ENCODE measurements at places on chromosomes 12 and 14.

DNA sequence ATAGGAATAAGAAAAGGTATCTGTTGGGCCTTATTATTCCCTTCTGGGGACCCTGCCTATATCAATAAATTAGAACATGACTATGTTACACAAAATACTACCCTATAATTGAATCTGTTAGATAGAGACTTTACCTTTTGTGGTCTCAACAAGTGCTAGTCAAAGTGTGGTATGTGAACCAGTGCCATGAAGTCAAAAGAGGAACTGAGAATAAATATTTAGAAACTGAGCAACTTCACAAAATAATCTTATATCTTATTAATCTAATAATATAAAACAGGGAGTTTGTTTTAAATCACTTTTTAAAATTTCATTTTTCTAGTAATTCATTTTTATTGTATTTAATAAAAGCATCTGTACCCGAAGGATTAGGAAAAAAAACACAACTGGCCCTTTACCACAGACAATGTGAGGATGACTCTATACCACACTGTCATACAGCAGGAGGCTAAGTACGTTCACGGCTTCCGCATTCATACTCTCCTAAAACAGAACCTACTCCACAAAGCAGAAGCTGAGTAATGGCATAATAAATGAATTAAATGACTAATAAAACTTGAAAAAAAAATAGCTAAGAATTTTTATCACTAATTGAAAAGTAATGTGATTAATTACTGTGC lies 42.1 kb downstream of the SEC23A start:
- no peak for DNase-seq

DNA sequence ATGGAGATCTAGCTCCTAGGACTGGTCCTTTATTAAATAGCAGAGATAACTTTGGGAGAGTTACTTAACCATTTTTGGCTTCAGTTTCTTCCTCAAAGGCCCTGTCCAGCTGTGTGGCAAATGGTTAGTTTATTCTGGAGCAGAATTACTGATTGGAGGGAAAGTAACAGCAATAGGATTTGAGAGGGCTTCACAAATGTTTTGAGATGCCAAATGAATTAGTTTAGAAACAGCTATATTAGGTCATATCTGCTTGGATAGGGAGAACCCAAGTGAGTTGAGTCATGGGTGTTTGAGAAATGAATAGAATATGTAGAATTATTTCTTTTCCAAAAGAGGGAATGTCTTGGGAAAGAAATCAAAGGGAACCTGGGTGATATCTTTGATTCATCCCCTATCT lies 17.5 kb downstream of the RASSF3 start:
- no peak for DNase-seq

GRCh38 chr12:127236491-127236890 lies 1030.5 kb upstream of the TMEM132C start:
- no peak for DNase-seq

GRCh38 chr14:79137045-79137430 lies 966.9 kb downstream of the NRXN3 start:
- DNase-seq: no peak

GRCh38 chr14:80213602-80214001 lies 2.3 kb upstream of the DIO2 start:
- peak; percentile 40 for DNase-seq

DNA sequence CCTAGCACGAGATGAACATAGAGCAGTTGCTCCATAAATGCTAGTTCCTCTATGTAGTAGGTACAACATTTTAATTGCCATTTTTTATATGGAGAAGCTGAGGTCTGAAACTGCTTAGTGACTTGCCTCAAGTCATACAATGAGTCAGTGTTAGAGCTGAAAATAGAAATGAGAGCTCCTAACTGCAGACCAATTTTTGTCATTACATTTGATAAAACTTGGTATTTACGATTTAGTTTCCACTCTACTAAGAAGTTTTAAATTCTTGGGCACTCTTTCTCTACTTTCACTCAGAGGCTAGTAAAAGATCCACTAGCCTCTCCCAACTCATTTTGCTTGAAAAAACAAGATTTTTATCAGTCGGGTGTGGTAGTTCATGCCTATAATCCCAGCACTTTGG lies 8.1 kb upstream of the TMED10 start:
- peak; percentile 56 for DNase-seq

DNA sequence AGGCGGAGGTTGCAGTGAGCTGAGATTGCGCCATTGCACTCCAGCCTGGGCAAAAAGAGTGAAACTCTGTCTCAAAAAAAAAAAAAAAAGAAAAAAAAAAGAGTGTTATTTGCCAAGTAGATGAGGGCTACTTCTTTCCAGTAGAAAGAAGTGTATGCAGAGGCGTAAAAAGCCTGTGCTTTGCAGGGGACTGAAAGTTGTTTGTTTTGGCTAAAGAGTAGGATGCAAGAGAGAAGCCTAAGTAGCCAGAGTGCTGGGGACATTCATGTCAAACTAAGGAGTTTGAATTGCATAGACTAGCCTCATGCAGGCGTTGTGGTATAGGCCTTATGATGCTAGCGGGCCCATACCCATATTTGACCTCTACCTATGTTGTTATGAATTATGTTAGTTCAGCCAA lies 9.5 kb downstream of the HSD17B6 start:
- DNase-seq: no peak

GRCh38 chr12:13093191-13093847 lies 10.1 kb downstream of the GSG1 start:
- DNase-seq: no peak

GRCh38 chr12:32470936-32471470 lies 71.6 kb downstream of the FGD4 start:
- no peak for DNase-seq

DNA sequence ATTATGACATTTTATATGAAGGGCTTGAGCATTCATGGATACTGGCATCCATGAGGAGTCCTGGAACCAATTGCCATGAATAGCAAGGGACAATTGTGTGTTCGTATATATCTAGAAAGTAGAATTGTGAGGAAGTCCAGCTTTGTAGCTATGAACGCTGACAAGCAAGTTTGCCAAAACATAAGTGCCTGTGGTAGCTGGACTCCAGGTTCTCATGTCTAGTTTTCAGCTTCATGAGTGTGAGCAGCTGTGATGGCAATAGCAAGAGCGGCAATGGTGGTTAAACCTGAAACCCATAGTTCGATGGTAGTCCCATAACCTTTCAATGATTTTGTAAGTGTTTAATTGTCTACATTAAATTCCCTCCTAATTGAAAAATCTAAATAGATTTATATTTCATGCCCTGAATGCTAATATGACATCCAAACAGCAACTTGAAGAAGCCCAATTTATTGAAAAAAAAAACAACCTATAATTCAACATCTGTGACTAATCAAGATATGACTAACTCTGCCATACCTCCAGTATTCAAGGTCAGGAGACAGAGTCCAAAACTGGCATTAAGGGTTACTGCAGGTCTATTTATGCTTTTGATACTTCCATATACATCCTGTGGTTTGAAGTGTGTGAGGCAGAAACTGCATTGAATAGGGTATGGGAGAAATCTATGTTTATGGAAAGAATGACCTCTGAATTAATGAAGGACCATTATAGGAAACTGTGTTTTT lies 50.3 kb upstream of the PCED1B start:
- DNase-seq: no peak

DNA sequence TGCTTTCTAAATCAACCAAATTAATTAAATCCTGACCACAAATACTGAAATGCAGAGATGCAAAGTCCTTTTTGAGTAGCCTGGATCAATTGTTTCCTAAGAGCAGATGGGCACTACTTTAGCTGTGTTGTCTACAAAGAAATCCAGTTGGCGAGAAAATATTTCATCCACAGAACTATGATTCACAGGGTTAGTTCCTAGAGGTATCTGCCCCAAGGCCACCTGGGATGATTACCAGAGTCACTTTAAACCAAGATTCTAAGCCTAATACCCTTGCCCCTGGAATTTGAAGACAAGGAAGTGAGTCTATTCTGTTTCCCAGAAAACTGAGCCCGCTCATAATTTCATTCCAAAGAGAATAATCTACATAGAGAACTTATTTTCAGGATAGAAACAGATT lies 198.4 kb downstream of the PPM1H start:
- no peak for DNase-seq

- DNase-seq: no peak
Measured at GRCh38 chr14:99818503-99819036, 25.4 kb downstream of the EML1 start.

DNA sequence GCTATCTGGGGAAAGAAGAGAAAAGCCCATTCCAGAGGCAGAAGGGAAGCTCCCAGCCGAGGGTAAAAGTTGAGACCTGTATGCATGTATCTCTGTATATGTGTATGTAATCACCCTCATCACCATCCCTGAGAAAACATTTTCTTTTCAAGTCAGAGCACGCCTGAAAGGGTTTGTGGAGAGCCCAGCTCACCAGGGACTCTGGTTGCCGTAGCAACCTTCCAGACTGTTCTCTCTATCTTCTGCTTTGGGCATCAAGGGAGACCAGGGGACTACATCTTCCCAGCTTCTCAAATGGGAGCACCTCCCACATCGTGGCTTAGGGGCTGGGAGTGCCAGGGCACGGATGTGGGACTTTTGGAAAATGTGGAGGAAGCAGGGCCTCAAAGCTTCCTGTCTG lies 93.5 kb downstream of the GALNT8 start:
- no peak for DNase-seq
